ENCODE measurements at places on chromosomes 16 and 17.

- DNase-seq: no peak
These were observed 22.7 kb downstream of the LIG3 start for GRCh38 chr17:35002876-35003551.

DNA sequence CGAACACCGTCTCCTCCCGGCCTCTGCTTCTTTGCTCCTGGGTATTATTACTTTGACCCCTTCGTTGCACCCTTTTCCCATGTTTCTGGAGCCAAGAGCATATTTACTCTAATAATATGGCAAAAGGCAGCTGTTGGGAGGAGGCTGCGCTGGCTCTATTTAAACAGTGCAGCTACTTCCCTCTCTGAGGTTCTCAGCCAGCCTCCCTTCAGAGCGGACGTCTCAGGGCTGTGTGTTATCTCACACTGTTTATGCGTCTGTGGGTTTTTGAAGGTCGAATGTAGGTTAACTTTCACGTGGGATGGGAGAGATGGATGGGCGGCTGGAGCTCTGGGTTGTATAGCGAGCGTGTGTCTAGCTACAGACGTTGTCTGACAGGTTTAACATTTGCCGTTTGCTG, 45.3 kb downstream of the COX4I1 start:
- DNase-seq: no peak

DNA sequence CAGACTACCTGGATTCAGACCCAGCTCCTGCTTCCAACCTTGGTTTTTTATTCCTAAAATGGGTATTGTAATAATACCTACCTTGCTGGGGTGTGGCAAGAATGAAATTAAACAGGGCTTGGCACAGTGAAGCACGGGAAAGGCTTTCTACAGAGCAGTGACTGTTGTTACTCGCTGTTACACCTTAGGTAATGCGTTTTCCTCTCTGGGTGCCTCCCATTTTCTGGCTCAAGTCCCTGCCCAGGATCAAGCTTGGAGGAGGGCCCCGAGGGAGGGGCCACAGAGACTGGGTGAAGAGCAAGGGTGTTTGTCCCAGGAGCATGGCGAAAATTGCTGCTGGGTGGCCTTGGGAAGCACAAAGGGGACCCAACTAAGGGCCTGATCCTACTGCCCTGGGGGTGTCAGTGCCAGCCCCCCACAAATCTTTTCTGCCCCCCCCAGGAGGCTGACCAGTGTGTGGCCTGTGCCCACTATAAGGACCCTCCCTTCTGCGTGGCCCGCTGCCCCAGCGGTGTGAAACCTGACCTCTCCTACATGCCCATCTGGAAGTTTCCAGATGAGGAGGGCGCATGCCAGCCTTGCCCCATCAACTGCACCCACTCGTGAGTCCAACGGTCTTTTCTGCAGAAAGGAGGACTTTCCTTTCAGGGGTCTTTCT, 13.3 kb downstream of the MIEN1 start:
- no peak for DNase-seq

GRCh38 chr16:89365996-89366395, 124.4 kb downstream of the ANKRD11 start:
- no peak for DNase-seq

GRCh38 chr17:42120770-42121769, at the start of gene KAT2A:
KAT2A (minus strand) TSS chr17:42121367; CDS start chr17:42121304, 63 bp downstream.
- DNase-seq: peak; percentile 70

DNA sequence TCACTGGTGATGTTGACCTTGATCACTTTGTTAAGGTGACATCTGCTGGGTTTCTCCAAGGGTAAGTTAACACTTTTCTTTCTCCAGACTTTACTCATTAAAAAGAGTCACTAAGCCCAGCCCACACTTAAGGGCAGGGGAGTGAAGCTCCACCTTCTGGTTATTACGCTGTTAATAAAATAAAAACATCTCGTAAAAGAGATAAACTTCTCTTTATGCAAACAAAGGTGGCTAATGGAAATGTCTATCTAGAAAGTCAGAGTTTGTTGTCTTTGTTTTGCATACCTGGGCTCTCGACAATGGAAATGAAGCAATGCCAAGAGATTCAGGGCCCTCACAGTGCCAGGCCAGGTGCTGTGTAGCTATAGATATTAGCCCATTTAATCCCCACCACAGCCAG, 134.4 kb downstream of the ZFHX3 start:
- no peak for DNase-seq

- DNase-seq: no peak
These were observed 4.6 kb downstream of the RBBP6 start for GRCh38 chr16:24543949-24544348.

DNA sequence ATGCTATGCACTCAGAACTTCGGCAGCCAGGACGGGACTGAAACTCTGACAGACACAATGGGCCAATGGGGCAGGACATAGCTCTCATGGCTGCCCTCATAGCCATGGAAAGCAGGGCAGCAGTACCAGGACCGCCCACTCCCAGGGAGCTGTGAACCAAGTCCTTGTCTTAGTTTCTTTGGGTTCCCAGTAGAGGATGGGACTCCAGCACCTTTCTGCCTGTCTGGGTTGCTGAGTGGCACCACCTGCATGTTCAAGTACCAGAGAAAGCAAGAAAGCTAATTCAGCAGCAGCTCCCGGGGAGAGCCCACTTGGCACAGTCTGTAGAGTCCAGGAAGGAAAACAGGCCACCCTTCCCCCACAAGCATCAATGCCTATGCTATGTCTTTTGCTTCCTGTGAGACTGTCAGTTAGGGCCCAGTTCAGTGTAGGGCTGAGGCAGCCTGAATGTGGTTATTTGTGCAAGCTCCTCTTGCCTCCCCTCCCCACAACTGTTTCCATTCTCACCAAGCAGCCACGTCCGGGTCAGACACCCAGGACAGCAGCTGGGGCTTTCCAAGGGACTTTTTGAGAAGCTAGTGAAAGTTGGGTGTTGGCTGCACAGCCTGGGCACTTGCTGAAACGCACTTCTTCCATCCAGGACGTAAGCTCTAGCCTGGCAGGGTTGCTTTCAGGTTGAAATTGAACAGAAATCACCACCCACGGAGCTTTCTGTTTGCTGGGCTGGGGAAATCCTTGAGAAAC, 7.8 kb downstream of the SUPT4H1 start:
- DNase-seq: no peak

DNA sequence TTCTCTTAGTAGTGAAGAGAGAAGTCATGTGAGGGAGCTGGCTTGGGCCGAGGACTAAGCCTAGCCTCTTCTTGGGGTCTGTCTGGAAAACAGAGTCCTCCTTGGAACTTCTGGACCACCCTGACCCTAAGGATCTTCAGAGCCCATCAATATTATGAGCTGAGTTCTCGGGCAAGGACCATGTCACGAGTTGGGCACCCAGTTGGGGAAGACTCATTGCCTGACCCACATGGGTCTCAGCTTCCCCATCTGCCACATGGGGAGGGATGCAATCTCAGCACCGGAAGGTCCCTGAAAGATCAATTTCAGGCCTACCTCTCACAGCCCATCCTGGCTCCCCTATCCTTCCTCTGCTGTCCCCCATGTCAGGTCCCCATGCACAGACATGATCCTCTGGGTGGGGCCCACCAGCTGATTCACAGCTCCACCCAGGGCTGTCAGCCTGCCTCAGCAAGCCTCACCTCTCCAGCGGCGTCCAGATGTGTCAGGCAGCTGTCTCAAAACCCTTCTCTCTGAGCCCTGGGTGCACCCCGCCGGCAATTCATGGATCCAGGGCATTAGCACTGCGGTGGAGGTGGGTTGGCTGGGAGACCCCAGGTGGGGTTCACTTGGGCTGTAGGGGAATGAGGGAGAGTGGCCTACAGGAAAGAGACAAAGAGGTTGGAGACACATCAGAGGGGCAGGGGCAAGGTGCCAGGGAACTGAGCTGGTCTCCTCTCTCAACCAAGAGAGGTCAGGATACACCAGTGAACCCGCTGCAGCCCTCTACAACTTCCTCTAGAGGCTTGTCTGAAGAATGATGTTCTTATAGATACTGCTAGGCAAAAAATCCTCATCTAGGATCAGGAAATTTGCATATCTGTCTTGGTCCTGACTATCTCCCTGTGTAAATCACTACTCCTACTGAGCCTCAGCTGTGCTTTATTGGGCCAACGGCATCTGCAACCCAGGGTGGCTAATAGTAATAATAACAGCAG, 1.8 kb downstream of the NLRP1 start:
- no peak for DNase-seq

DNA sequence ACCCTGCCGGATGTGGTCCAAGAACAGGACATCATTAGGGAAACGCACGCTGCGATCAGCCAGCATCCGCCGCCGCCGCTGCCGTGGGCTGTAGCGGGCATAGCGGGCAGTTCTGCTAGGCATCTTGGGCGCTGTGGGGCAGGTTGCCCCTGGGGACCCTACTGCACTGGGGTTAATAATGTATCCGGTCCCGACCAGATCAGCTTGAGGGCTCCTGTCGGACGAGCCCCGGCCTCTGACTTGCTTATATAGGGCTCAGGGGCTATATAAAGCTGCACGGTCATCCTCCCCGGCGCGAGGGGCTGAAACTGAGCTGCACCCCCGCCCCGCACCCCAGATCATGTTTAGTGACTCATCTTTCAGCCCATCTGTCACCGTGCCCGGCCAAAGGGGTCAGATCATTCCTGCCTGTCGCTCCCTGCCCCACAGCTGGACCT, at the start of gene PPP1R27:
Gene PPP1R27, minus strand, starts transcription at position 220 of the 437 bp plus-strand sequence. Its CDS starts 97 bp downstream, at position 123.
- DNase-seq: no peak

DNA sequence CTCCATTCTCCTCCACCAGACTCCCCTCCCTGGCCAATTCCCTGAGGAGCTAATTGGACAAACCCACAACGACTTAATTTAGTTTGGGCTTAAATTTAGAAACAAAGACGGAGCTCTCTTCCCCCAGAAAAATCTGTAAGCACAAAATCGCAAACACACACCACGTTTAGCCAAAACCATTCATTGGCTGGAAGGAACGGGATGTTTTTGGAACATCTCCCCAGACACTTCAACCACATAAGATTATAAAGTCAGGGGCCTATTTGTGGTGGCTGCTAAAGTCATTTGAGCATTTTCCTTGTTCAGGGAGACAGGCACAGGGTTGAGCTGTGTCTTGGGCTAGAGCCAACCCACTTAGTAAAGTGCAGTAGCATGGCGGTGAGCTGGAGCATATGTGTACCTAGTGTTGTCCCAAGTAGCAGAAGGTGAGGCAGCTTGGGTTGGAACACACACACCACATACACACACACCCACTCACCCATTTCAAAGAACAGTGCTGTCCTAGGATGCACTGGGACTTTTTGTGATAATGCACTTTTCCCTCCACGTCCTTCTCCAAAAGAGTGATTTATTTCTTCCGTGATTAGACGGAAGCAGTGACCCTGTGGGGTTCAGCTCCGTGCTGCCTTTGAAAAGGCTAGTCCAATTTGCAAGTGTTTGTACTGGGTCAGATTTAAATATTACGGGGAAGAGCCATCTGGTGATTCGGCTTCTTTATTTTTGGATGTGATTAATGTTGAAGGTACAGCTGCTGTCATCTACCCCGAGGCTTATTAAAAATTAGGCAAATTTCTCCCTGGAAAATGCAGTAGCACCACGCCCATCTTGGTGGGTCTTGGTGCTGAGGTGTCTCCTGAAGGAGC, 32.2 kb downstream of the ELAC2 start:
- no peak for DNase-seq

GRCh38 chr16:88403794-88404581, 21.2 kb downstream of the ZNF469 start:
- DNase-seq: no peak

GRCh38 chr17:40883031-40883430, 2.0 kb downstream of the KRT20 start:
- no peak for DNase-seq

- peak; percentile 74 for DNase-seq
These were observed 36.8 kb downstream of the ASPA start for GRCh38 chr17:3512505-3513171.
